ENCODE measurements at places on chromosomes 3 and 15.

DNA sequence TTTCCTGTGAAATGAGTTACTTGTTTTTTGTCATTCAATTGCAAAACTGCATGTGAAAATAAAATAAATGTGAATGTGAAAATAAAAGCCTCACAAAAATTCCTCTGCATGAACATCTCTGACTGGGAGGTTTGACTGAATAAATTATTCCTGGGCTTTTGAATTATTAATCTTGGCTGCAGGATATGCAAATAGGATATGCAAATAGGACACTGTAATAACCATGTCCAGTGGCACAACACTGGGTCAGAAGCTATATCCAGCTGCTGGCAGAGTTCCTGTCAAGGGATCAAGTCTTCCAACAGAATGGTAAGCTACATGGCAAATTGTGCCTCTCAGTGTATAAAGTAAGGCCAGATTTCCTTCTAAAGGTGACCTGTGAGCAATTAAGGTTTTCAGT, at the start of gene SUCNR1:
Gene SUCNR1 (plus strand): TSS at position 246 of the 400 bp plus-strand sequence. CDS start 6,250 bp downstream, outside the sequence.
- DNase-seq, result peak; percentile 65

DNA sequence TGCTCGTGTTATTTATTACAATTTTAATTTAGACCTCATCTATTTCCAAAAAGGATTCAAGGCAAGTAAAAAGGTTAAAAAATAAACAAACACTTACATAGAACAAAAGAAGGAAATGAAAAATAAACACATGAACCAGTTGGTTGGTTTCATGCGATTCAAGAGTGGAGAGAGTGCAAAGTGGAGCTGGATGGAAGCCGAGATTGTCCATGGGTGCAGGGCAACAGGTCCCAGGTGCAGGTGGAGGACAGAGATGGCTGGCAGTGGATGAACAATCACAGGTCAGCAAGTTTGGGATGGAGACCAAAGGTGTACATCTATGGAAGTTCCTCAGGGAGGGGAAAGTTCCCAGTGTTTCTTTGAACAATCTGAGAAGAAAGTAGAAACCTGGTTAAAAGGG, 11.6 kb upstream of the SEMA5B start:
- DNase-seq, result no peak

- DNase-seq, result peak; percentile 97
Measured at GRCh38 chr3:51340013-51340829, 44.9 kb upstream of the MANF start.

DNA sequence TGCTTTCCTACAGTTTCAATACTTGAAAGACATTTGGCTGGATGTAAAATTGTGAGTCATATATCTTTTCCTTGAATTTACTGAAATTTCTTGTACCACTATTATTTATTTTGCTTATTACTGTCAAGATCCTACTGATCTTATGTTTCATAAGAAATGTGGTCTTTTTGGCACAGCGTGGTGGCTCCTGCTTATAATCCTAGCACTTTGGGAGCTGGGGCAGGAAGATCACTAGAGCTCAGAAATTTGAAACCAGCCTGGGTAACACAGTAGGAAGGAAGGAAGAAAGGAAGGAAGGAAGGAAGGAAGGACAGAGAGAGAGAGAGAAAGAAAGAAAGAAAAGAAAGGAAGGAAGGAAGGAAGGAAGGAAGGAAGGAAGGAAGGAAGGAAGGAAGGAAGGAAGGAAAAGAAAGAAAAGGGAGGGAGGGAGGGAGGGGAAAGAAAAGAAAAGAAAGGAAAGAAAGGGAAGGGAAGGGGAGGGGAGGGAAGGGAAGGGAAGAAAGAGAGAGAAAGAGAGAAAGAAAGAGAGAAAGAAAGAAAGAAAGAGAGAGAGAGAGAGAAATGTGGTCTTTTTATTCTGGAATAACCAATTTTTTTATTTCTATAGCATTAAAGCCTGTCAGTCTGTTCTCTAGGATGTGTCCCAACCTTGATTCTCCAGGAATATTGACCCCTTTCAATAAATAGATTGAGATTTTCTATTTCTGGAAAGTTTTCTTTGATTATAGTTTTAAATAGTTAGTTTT, 572.0 kb upstream of the TGFBR2 start:
- DNase-seq, result no peak

- DNase-seq, result peak; percentile 99
Measured at GRCh38 chr3:44883999-44884431, 9.6 kb downstream of the TGM4 start.

GRCh38 chr3:13075986-13076654, 2.9 kb upstream of the IQSEC1 start:
- no peak for DNase-seq

DNA sequence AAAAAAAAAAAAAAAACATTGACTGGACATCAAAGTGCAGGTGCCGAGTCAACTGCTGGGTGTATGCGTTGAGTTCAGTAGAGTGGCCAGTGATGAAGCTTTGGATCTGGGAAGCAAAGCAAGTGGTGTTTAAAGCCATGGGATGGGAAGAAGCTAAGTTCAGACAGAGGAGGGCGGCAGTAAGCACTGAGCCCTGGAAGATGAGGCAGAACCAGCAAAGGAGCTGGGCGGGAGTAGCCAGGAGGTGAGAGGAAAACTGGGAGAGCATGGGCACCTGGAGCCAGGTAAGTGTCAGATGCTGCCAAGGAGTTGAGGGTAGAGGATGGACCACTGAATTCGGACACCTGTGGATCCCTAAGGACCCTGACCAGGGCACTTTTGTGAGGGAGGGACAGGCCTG, 11.4 kb upstream of the GNAI2 start:
- no peak for DNase-seq

DNA sequence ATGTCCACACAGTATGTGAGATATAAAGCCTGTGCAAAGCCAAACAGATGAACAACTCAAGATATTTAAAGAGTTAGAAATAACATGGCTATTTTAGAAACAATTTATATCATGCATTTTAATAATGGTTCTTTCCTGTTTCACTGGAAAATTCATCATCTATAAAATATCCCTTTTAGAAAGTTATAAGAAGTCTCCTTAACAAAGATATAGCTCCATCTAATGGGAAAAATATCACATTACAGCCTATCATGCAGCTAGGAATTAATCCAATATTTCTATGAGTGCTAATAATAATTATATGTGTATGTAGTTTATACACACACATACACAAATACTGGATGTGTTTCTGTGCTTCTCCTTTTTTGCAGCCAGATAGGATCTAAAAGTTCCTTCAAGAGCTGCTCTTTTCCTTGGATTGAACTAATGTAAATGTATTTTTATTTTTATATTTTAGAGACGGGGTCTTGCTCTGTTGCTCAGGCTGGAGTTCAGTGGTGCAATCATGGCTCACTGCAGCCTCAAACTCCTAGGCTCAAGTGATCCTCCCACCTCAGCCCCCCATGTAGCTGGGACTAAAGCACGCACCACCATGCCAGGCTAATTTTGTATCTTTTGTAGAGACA, 21.6 kb downstream of the RPL22L1 start:
- no peak for DNase-seq

DNA sequence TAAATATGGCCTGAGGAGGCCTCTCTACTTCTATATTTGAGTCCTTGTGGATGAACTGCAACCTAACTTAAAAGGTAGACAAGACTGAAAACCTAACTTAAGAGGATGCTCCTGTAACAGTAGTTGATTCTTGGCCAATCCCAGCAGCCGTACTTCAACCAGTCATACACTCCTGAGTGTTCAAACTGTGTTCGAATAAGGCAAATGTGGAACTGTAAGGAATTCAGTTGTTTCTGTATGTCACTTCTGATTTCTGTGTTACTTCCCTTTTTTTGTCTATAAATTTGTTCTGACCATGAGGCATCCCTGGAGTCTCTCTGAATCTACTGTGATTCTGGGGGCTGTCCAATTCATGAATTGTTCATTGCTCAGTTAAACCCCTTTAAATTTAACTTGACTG, 20.5 kb downstream of the GALK2 start:
- DNase-seq, result no peak

DNA sequence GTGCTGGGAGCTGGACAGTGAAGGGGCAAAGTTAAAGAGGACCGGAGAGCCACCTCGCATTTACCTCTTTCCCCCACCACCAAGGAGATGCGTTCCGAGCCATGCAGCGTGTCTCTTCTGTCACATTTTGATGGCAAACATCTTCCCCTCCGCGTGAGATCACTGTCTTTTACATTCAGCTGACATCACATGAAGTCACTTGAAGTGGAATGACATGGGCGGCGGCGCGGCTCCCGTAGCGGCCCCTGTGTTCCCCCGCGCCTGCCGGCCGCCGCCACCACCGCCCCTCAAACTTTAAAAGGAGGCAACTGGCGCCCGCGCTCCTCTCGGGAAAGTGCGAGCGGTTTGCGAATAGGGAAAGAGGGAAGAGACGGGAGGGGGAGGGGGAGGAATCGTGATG, at the start of gene FEZF2:
Gene FEZF2 (minus strand): TSS at position 336 of the 400 bp plus-strand sequence. CDS start 682 bp downstream, outside the sequence.
- no peak for DNase-seq

- DNase-seq, result no peak
Measured at GRCh38 chr3:57929988-57930387, 78.2 kb upstream of the FLNB start.

DNA sequence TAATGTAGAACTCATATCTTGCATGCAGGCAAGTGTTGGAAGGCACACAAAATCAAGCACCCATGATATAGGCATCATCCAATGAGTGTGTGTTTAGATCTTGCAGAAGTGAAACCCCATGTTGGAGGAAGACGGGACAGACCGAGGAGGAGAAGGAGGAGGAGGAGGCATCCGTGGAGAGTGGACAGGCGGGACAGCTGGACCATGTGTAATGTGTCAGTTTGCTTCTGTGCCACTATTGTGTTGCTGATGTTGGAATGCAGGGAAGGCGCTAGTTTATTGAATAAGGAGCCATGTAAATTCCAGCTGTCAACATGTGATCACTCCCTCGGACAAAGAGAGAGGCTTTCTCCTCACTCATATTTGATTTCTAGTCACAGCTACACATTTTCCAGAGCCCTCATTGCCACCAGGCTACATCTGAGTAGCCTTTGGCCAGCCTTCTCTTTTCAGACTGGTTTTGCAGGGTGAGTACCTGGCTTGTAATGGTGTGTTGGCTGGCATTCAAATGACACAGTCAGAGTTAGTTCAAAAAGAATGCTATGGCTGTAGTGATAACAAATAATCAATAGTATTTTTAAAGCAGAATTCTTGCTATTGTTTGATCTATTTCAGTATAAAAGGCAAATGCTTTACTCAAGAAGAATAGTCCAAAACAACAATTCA, 1037.6 kb upstream of the NR2F2 start:
- no peak for DNase-seq

- DNase-seq, result peak; percentile 65
Measured at GRCh38 chr15:31016446-31016915, 25.1 kb upstream of the MTMR10 start.

DNA sequence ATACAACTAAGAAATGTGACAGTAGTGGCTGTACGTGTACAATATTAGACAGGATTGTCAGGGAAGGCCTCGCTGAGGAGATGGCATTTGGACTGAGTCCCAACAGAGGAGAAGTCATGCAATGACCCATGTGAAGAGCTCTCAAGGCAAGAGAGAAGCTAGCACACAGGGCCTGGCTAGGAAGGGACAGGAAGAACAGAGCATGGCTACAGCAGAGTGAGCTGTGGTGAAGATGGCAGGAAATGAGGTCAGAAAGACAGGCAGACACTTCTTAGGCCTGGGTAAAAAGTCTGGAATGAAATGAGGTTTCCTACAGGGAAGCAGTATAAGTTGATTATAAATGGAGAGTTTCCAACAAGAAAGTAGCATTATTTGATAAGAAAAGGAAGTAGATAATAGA, 33.2 kb upstream of the LEKR1 start:
- no peak for DNase-seq

DNA sequence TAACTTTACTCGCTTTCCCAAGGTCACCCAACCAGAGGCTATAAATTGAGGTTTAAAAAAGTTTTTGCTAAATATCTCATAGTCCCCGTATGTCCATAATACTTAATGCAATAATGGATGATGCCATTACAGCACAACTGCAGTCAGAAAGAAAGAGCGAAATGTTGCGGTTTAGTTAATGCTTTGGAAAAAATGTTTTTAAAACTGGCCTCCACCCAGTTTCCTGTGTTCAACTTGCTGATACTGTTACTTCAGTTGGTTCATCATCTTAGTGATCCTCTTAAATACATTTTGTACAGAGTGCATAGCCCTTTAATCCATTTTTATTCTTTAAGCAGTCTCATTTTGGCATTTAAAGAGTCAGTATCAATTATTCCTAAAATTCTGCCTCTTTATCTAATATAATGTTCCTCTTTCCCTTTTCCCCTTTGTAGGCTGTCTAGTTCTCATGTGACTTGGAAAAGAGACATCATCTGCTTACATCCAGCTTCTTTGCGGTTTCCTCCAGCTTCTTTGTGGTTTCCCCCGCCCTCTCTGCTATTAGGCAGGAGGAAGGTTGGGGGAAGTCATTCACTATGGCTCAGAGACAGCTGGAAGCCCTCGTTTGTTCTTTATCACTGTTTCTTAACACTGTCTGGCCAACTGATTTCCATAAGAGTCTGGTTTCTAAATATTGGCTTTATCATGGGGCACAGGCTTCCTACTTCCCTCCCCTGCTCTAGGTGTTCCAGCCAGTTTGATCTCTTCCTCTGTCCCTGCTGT, 154.3 kb downstream of the GOLIM4 start:
- peak; percentile 37 for DNase-seq

DNA sequence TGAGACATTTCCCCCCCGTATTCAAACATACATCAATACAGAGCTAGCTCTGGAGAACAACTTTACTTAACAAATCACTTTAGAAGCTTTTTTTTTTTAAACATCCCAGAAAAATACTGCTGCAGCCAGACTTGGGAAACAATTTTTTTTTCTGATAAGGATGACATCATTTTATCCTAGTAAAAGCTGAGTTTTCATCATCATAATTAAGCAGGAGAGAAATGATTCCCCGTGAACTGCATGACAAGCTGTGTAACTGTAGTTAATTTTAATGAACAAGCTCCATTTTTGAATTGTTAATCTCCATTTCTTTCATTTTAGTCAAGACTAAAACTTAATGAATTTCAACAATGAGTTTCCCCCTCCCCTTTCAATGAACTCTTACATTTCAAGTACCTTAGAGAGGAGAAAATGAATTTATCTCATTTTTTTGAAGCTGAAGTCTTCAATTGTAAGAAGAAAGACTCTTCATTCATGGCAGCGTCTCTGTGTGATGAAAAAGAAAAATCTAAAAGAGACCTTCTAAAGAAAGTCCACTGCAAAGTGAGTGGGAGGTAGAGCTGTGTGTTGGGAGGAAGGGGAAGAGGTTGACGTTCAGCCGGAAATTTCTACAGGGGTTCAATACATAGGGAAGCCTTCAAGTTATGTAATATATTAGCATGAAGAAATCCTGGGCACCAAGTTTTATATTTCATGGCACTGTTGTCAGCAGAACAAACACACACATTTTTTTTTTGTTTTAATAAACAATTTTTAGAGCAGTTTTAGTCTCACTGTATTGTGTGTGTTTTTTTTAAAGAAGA, 31.7 kb downstream of the HES1 start:
- DNase-seq, result no peak

- DNase-seq, result peak; percentile 42
Measured at GRCh38 chr3:138441742-138442141, 7.3 kb downstream of the ESYT3 start.

GRCh38 chr3:35144011-35144410, 495.3 kb upstream of the ARPP21 start:
- no peak for DNase-seq

DNA sequence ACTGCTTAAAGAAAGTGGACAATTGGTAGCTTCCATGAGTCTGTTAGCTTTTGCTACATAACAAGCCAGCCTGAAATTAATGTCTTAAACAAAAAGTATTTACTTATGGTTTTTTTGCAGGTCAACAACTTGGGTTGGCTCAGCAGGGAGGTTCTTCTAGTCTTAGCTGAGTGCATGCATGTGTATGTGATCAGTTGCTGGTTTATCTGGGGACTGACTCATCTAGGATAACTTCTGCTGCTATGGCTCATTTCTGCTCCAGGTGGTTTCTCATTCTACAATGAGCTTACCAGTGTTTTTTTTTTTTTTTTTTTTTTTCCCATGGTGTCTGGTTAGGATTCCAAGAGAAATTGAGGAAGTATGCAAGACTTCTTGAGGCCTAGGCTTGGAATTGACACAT, 244.7 kb downstream of the NSUN3 start:
- DNase-seq, result peak; percentile 18

Measured in renal cortical epithelial cell (primary cell).